ENCODE measurements at places on chromosomes 2 and 18. TPM values are rescaled to one million over a fixed set of nuclear protein-coding genes. Genes with fewer than 3 reads are reported as not detected.

ACTG2 gene
- polyA plus RNA-seq, result 5.3 TPM

PRKCE gene
- polyA plus RNA-seq, result 4.6 TPM

IFT172 gene
- 27.5 TPM for polyA plus RNA-seq

ZNF521 gene
- polyA plus RNA-seq, result 50.6 TPM

PROKR1 gene
- polyA plus RNA-seq, result 2.1 TPM

TMEM178A gene
- 15.2 TPM for polyA plus RNA-seq

CHRND gene
- polyA plus RNA-seq, result 173 TPM

UGT1A5 gene
- not detected for polyA plus RNA-seq

CAPN13 gene
- 0.31 TPM for polyA plus RNA-seq

PLEK gene
- polyA plus RNA-seq, result 6.0 TPM

C1GALT1C1L gene
- 1.3 TPM for polyA plus RNA-seq

TFPI gene
- 49.6 TPM for polyA plus RNA-seq

COPS7B gene
- 39.0 TPM for polyA plus RNA-seq

HDLBP gene
- polyA plus RNA-seq, result 357 TPM

FBXO15 gene
- 0.57 TPM for polyA plus RNA-seq

LGALSL gene
- polyA plus RNA-seq, result 23.1 TPM

IL36RN gene
- not detected for polyA plus RNA-seq

MOGAT1 gene
- polyA plus RNA-seq, result 0.31 TPM

SERPINB13 gene
- 0.43 TPM for polyA plus RNA-seq

VWC2L gene
- not detected for polyA plus RNA-seq
